ENCODE measurements at places on chromosomes 2 and 18. TPM values are rescaled to one million over a fixed set of nuclear protein-coding genes. Genes with fewer than 3 reads are reported as not detected.

DNA sequence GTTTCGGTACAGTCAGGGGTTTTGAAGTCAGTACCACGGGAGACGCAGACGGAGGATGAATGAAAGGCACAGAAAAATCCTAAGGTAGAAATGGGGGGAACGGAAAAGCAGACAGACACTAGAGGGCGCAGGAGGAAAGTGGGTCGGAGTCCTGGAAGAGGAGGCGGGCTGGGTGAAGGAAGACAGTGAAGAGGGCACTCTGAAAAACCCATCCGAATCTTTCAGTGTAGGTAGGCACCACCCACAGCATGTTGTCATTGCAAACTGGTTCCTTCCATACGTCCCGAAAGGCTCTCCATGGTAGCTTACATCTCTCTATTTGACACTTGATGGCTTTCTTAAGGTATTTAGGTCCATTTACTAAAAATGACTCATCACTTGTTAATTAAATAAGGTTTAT is 18.5 kb upstream of the ZNF236 start:
- peak; percentile 46 for DNase-seq

- DNase-seq, result no peak
These were observed 532.3 kb downstream of the PID1 start for GRCh38 chr2:228738671-228739380.

The MOCOS gene
- 0.41 TPM for total RNA-seq

DNA sequence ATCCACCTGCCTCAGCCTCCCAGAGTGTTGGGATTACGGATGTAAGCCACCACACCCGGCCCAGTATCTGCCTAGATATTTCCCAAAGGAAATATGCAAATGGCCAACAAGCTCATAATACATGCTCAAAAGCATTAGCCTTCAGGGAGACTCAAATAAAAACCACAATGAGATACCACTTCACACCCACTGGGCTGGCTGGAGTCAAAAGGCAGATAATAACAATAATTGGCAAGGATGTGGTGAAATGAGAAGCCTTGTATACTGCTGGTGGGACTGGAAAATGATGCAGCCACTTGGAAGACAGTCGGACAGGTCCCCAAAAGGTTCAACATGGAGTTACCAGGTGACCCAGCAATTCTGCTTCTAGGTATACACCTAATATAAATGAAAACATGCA is 20.5 kb upstream of the ZNF516 start:
- DNase-seq, result no peak

- DNase-seq, result no peak
These were observed 550.3 kb upstream of the HS6ST1 start for GRCh38 chr2:128868686-128869551.

The ATP8B1 gene
- 5.7 TPM for total RNA-seq

The AQP12A gene
- not detected for total RNA-seq

DNA sequence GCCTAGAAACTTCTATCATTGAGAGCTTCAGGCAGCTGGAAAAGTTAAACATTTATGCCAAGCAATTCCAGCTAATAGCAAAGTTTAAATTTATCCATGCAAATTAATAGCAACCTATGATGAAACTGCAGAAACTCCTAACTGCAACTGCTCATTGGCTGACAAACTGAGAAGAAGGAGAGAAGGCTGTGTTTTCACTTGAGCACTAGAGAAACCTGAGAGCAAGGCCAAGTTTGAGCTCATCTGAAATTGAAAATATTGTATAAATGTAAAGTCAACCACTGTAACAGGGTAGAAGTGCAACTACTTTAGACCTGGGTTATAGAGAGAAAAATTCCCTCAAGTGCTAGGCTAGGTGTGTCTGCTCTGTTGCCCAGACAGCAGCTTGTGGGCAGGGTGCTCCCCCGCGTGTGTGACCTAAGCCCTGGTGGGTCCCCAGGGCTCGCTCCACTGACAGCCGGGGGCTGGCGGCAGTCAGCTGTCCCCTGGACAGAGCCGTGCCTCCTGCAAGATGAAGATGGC is 50.2 kb downstream of the CABYR start:
- no peak for DNase-seq

The FBXO36 gene
- 7.3 TPM for total RNA-seq

GRCh38 chr2:238855891-238856580 is 8.2 kb downstream of the TWIST2 start:
- no peak for DNase-seq

GRCh38 chr2:240392084-240392947 is 43.1 kb upstream of the GPC1 start:
- no peak for DNase-seq

All from frontal cortex (tissue), 4 donors.